ENCODE measurements at places on chromosomes 1 and 21. TPM values are rescaled to one million over a fixed set of nuclear protein-coding genes. Genes with fewer than 3 reads are reported as not detected.

KCNT2 gene
- polyA plus RNA-seq: 0.27 TPM

LCE1A gene
- not detected for polyA plus RNA-seq

UQCRHL gene
- 3.5 TPM for polyA plus RNA-seq

KRTAP7-1 gene
- not detected for polyA plus RNA-seq

CD164L2 gene
- polyA plus RNA-seq: not detected

PALMD gene
- polyA plus RNA-seq: 14.5 TPM

WASF2 gene
- polyA plus RNA-seq: 49.3 TPM

All from small intestine (tissue), 16 donors.